ENCODE measurements at places on chromosomes 11 and 22. TPM values are rescaled to one million over a fixed set of nuclear protein-coding genes. Genes with fewer than 3 reads are reported as not detected.

The TCP11L1 gene
- total RNA-seq, result 11.6 TPM

The PANX3 gene
- not detected for total RNA-seq

The CACNA1I gene
- not detected for total RNA-seq

The AMOTL1 gene
- 25.3 TPM for total RNA-seq

The CASP5 gene
- total RNA-seq, result not detected

The OR10D3 gene
- not detected for total RNA-seq

The CHADL gene
- total RNA-seq, result 0.17 TPM

The APOBEC3H gene
- total RNA-seq, result not detected

The GPR83 gene
- total RNA-seq, result not detected

The TUBA8 gene
- total RNA-seq, result 0.77 TPM

The OR51Q1 gene
- not detected for total RNA-seq

The DGCR6 gene
- total RNA-seq, result 1.4 TPM

The DBX1 gene
- total RNA-seq, result not detected

The CYTH4 gene
- total RNA-seq, result not detected

The MMP12 gene
- total RNA-seq, result not detected

The CCDC87 gene
- total RNA-seq, result 0.26 TPM

The RFPL1 gene
- not detected for total RNA-seq

The VPREB1 gene
- not detected for total RNA-seq

The TAF6L gene
- 13.7 TPM for total RNA-seq

The TREH gene
- not detected for total RNA-seq

The SIDT2 gene
- 25.8 TPM for total RNA-seq

The C11orf42 gene
- total RNA-seq, result not detected

The CCDC15 gene
- total RNA-seq, result 1.0 TPM

The TIMM10B gene
- 33.3 TPM for total RNA-seq

The DMC1 gene
- total RNA-seq, result 1.7 TPM

The RTN4RL2 gene
- 10.6 TPM for total RNA-seq

The GPR137 gene
- total RNA-seq, result 32.1 TPM
